ENCODE measurements at places on chromosomes 6 and 20.

GRCh38 chr6:113489952-113490746 is 367.0 kb upstream of the MARCKS start:
- DNase-seq: no peak

DNA sequence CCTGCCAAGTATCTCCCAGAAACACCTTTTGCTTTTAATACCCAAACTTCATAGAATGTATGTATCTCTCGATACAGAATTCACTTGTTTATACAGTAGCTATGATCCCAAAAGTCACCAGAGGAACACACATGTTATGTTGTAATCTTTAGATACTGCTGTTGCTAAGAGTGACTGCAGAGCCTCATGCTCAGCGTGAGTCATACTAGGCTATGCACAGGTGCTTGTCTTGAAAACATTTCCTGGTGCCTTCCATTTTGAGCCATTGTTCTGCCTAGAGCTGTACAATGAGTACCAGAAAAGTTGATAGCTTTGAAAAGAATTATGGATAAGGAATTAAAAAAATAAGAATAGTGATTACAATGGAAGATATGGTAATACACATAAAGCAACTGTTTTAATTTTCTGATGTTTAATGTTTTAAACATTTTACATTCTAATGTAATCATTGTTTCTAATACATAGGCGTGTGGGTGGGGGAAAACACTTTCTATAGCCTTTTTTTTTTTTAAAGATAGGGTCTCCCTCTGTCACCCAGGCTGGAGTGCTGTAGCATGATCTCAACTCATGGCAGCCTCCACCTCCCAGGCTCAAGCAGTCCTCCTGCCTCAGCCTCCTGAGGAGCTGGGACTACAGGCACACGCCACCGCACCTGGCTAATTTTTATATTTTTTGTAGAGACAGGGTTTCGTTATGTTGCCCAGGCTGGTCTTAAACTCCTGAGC is 79.4 kb downstream of the CD24 start:
- no peak for DNase-seq

GRCh38 chr6:111098597-111098996 is 11.3 kb downstream of the SLC16A10 start:
- DNase-seq: no peak

DNA sequence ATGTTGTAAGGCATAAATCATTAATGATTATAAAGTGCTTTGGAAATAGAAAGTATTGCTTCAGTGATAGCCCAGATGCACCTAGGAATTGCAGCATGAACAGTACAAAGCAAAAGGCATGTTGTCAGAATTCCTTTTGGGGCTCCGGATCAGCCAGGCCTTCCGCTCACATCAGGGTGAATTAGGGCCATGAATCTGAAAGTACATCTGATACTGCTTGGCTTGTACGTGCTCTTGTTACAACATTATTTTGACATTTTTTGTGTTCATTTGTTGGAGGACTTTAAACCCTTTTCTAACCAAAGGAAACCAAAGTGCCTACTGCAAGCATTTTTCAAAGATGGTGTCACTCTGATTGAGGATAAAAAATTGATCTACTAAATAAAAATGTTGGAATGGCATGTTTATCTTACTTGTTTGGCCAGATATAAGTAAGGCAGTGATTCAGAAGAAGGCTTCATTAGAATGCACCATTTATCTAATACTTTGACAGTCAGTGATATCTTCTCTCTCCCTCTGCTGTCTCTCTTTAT is 1005.6 kb upstream of the FLRT3 start:
- DNase-seq: no peak

- DNase-seq: no peak
These were observed 153.9 kb upstream of the ENPP5 start for GRCh38 chr6:46324706-46325105.

DNA sequence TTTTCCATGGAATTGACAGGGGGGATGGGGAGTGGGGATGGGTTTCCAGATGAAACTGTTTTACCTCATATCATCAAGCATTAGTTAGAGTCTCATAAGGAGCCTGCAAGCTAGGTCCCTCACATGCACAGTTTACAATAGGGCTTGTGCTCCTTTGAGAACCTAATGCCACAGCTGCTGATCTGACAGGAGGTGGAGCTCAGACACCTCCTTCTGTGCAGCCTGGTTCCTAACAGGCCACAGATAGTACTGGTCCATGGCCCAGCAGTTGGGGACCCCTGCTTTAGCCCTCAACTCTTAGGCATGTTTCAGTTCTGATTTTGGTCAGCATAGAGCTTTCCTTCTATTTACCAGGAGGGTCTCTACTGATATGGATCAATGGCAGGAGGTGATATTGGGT is 251.6 kb downstream of the LAMA2 start:
- no peak for DNase-seq

- no peak for DNase-seq
These were observed 53.9 kb downstream of the KIZ start for GRCh38 chr20:21179757-21180156.

DNA sequence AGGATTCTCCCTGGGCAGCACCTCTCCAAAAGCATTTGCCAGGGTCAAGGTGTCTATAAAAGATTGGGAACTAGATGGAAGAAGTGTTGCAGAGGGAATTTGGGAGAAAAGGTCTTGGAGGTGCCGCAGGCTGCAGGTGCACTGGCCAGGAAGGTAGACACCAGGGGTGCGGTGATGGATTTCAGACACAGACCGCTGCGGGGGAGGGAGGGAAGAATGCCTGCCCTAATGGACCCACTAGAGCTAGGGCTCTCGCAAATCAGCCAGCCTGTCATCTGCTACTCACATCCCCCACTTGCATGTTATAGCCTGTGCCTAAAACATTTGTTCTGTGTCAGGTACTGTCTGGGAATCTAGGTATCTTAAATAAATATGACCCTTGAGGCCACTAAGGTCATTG is 193.6 kb upstream of the SLC24A3 start:
- DNase-seq: no peak

DNA sequence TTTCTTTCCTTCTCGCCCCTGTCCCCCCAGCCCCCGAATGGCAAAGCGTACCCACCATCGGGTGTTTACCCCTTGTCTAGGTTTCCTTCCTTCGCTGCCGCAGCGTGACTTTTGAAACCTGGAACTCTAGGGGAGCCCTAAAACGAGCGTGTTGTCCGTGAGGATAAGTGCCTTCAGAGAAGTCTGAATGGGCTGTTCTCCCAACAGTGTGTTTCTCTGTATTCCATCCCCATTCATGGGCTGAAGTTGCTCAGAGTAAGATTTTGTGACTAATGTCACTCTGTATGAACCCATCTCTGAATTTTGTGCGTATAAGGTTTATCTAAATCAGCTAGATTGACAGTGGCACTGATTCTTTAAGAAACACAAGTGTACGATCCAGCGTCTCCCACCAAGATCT is 949 bp downstream of the MACROD2 start:
- no peak for DNase-seq

DNA sequence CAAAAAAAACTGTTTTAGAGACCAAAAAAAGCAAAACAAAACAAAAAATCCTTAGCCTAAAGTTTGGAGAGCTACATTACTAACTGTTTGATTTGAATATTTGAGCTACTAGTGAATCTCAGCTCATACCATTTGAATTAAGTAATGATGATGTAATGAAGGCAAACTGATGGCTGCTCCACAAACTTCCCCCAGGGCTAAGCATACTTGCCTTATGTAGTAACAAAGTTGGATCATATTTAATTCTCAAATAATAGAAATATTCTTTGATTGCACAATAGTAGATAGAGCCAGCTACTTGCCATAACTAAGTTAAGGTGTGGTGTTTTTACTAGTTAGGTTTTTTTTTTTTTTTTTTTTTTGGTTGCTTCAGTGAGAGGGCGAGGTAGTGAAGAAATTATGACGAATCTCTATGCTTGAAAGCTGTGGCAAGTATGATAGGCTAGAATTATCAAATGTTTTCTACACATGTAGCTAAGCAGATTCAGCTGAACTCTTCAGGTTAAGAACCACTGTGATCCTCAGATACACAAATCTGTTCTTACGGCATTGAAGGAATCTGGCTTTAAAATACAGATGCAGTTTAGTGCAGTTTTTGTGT is 2.9 kb downstream of the RAB32 start:
- DNase-seq: no peak

GRCh38 chr20:53080969-53081871 is 109.1 kb downstream of the TSHZ2 start:
- DNase-seq: no peak

DNA sequence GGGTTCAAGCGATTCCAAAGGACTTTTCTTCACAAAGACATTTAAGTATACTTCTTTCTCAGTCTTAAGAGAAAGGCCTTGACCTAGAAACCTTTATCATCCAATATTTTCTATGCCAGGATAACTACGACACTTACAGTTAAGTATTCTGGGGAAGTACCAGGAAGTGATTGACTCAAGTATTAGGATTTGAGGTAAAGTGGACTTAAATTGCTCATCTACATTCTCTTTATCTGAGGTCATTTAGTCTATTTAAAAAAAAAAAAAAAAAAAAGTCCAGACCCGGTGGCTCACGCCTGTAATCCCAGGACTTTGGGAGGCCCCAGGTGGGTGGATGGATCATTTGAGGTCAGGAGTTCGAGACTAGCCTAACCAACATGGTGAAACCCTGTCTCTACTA is 114.7 kb downstream of the ZFAND3 start:
- DNase-seq: no peak

- DNase-seq: no peak
These were observed 18.5 kb downstream of the FRMD1 start for GRCh38 chr6:168060521-168060931.

DNA sequence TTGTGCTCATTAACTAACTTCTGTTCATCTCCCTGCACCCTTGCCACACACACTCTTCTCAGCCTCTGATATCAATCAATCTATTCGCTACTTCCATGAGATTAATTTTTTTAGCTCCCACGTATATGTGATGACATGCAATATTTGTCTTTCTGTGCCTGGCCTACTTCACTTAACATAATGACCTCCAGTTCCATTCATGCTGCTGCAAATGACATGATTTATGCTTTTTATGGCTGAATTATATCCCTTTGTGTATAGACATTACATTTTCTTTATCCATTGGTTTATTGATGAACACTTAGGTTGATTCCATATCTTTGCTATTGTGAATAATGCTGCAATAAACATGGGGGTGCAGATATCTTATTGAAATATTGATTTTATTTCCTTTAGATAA is 50.8 kb upstream of the SPTLC3 start:
- no peak for DNase-seq

DNA sequence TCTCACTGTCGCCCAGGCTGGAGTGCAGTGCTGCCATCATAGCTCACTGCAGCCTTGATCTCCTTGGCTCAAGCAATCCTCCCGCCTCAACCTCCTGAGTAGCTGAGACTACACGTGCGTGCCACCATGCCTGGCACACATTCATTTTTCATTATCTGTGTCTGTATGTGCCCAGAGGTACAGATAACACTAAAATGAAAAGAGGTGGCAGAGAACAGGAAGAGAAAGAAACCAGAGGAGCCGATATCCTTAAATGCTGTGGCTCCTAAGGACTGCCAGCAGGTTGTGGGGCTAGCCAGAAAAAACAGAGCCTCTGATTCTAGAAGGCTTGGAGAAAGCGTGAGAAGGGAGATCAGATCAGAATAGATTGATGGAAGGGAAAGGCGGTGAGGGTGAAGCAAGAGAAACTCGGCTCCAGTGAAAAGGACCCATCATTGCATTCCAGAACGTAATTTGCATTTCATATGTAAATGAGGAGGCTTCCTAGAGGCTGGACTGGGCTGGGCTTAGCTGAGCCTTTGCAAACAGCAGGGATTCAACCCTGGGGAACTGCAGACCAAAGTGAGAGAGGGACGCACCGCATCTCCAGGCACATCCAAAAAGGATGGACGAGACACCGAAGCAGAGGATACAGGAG is 64.2 kb downstream of the GCNT2 start:
- DNase-seq: no peak

DNA sequence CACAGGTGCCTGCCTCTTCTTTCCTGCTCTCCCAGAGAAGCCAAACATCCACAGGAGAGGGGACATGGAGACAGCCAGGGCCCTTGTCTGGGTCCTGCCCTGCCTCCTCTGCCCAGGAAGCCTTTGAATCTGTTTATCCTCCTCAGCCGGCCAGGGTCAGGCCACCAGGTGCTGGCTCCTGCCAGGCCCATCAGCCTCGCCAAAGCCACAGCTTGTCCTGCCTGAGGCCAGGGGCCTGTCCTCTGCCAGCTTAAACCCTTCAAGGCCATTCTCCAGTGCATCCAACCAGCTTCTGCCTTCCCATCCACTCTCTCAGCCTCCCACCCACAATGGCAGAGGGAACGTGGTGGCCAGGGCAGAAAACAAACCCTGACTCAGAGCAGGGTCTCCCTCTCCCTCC is 254.6 kb downstream of the ANKRD60 start:
- no peak for DNase-seq

DNA sequence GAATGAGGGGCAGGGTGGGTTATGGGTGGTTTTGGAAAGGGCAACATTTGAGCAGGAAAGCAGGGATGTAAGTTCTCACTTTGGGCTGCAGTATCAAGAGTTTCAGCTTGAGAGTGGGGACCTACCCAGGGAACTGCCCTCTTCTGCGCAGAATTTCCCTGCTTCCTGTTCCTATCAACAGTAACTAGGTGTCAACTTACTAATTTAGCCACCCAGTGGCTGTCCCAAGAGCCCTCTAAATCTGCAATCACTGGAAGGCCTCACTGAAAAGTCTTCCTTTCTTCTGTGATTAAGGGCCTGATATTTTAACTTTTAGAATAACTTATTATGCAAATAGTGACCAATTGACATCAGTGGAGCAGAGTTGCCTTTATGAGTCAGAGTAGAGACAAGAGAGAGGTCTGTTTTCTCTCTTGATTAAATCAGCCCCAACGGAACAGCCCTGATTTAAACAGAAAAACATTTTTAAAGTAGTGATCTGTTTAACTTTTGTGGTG is 118.2 kb upstream of the RIPOR2 start:
- peak; percentile 48 for DNase-seq

- no peak for DNase-seq
These were observed 613.2 kb upstream of the FLRT3 start for GRCh38 chr20:14950633-14951032.

DNA sequence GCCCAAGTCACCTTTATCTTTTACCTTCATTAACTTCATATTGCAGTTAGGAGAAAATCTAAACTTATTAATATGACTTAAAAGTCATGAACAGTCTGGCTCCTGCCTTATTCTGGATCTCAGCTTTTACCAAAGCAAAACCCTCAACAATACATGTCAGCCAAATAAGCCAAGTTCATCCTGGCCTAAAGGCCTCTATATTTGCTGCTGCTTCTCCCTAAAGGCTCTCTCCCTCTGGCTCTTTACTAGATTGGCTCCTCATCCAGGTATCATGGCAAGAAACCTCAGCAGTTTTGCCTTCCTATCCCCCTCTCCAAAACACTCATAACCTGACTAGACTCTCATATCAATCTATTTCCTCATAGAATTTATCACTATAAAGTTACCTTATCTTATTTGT is 11.1 kb downstream of the LMBRD1 start:
- DNase-seq: no peak

GRCh38 chr20:36792422-36792821 is 18.9 kb upstream of the DSN1 start:
- DNase-seq: peak; percentile 68

- DNase-seq: no peak
These were observed 236.7 kb downstream of the TMEM242 start for GRCh38 chr6:157086632-157087031.

- DNase-seq: no peak
These were observed 901 bp upstream of the TMEM151B start for GRCh38 chr6:44269178-44269920.
